ENCODE measurements at places on chromosomes 4 and X.

- no peak for DNase-seq
These were observed 253.2 kb downstream of the SPRY1 start for GRCh38 chr4:123649645-123650391.

DNA sequence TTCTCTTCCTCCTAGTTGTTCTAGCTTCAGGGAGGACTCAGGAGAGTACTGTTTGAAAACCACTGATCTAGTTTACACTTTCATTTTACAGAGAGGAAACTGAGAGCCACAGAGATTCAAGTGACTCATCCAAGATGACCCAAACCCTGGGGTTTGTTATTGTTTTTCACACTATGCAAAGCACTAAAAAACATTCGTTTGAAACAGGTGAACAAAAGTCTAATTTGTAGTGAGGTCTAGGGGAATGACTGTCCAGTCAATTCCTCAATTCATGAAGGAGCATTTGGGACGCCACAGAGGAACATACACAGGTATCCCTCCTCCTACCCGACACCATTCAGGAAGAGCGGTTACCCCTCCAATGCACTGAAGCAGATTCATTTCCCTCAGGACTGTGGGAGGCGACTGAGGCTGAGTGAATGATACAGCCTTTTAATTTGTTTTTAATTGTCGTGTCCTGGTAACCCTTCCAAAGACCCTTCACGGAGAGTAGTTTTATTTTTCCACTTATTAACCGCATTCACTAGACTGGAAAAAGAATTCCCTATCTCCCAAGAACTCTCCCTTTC, 30.3 kb downstream of the TLR10 start:
- DNase-seq: peak; percentile 57

DNA sequence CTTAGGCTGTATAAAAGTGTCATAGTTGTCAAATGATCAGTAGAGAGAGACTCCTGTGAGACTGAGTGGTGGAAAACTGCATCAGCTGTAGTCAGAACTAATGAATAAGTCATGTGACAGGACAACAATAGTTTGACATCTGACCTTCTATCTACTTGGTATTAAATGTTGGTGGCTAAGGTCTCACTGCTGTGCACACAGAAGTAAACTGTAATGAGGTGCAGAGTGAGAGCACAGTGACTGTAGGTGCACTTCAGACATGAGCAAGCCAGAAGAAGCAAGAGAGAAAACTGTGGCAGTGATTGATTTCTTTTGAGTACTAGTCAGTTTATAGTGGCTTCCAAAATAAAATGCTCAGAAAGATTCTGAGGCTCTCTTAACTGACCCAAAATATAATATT, 803.6 kb downstream of the RAPGEF2 start:
- DNase-seq: no peak

DNA sequence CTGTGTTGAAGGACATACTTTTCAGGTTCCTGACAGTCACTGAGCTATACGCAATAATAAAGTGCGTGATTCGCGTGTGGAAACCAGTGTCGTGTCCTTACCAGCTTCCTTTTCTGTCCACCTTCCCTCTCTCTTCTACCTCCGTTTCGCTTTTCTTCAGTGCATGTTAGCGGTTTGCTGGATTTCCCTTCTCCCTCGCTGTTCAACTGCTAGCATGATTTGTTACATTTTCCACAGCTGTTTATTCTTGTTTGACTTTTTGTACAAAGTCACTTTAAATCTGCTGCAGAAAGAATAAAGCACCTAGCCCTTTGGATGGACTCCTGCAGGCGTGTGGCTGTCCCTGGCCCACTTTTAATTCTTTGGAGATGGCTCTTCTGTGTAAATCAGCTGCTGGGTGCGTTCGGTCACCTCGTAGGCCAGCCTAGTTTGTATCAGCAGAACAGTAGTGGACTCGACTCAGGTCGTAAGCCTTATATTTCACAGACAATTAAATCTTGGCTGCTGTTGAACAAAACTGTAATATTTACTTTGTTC, 8.9 kb upstream of the HAND2 start:
- no peak for DNase-seq

- peak; percentile 5 for DNase-seq
These were observed 82.9 kb downstream of the STOX2 start for GRCh38 chr4:183987987-183988392.

Data from activated CD4-positive, alpha-beta T cell treated with anti-CD3 and anti-CD28 coated beads, Interleukin-2, Interleukin-4, amounts not matched to agents 100 ng/mL and 50 ng/mL, durations not matched to agents 16 hours and 8 hours (primary cell).